ENCODE measurements at places on chromosomes 1 and 21.
A peak's percentile ranks its signal among the peaks of the same experiment; 100 is the strongest.

GRCh38 chr1:26281971-26282370 is 2.1 kb downstream of the SH3BGRL3 start:
- DNase-seq: peak; percentile 75

- no peak for DNase-seq
Observed at GRCh38 chr1:115067161-115067859, 22.0 kb downstream of the TSPAN2 start.

DNA sequence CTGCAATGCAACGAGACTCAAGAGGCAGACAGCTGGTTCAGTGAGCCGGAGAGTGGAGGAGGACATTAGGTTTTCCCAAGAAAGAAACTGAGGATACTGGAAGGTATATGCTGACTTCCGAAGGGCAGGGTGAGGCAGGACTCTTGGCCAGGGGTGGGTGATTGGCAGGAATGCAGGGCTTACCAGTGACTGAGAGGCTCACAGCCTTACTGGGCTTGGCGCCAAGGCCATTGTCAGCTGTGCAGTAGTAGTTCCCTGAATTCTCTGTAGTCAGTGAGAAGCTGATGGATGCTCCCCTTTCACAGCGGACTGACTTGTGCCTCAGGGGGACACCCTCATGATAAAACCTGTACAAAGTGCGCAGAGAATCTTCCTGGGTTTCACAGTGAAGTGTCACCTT is 9.6 kb downstream of the FCRL5 start:
- peak; percentile 35 for DNase-seq

GRCh38 chr21:31457675-31458074 is 113.6 kb upstream of the TIAM1 start:
- DNase-seq: no peak

DNA sequence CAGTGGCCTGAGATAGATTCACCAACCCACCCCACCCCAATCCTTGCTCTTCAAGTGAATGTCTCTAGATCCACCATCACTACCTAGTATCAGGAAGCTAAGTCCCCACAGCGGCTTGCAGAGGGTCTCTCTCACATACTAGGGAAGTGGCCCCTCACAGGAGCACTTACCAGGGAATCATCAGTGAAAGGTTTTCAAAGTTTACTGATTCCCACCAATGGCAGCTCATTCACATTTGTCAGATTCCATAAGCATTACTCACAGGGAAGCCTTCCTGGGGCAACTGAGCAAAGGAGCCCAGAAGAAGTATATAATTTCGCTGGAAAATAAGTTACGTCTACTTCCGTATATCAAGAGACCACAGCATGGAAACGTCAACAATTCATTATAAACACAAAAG is 120.8 kb downstream of the GREM2 start:
- DNase-seq: no peak

- no peak for DNase-seq
Observed at GRCh38 chr1:30853350-30853749, 55.2 kb downstream of the SDC3 start.

GRCh38 chr1:155177918-155178281 is 4.3 kb downstream of the TRIM46 start:
- peak; percentile 20 for DNase-seq

DNA sequence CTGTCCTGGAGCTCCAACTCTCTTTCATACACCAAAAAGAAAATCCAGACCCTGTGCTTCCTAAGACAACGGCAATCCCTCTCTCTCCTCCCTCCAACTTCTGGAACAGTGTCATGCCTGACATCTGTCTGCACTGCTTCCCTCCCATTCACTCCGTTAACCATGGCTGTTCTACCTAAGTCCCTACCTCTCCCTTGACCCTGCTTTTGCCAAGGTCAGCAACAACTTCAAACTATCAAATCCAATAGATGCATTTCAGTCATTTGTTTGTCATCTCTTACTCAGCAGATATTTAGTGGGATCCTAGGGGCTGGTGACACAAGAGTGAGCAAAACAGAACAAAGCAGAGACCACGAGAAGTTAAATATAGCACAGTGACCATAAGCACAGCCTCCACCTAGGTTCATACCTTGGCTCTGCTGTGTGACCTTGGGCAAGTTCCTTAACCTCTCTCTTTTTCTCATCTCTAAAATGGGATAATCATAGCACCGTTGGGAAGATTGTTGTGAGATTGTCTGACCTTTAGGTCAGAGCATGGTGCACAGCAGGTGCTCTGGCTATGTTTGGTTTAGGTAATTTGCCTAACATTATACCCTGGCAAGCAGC is 88.9 kb downstream of the TMEM53 start:
- no peak for DNase-seq

DNA sequence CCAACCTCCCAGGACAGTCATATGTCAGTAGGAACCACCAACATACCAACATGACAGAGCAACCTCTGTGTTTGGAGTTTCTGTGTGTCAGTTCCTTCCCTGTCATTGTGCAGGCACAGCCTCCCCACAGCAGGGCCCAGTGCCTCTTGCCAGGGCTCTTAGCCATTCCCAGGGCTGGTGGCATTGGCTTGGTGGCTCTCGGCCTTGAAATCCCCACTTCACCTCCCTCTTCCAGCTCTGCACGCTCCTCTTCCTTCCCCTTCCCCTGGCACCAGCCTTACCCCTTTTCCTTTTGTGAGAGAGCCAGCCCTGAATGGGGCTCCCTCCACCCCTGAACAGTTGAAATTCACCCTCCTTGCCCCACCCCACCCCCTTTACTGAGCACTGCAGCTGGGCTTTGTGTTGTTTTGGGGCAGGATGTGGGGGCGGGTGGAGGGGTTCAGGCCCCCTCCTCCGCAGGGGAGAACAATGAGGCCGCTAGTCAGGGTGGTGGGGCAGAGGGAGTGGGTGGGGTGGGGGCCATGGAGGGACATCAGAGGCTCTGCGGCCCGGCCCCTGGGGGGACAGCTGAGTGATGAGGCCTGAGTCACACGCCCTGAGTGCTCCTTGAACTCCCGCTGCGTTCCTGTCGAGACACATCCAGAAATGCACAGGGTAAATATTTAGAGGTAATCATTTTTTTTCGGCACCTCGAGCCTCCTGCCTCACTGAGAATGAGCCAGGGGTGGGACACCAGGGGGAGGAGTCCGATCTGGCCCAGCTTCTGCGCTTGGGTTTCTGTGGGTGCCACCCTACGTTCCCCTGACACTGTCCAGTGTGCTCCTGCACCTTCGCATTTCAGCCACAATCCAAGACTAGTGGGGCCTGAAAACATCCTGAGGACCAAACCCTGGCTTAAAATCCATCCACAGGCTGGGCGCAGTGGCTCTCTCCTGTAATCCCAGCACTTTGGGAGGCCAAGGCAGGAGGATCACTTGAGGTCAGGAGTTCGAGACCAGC is 28.6 kb downstream of the LGR6 start:
- no peak for DNase-seq

- no peak for DNase-seq
Observed at GRCh38 chr1:16167331-16168143, 11.7 kb upstream of the EPHA2 start.

- no peak for DNase-seq
Observed at GRCh38 chr1:244212219-244212618, 161.1 kb downstream of the ZBTB18 start.

DNA sequence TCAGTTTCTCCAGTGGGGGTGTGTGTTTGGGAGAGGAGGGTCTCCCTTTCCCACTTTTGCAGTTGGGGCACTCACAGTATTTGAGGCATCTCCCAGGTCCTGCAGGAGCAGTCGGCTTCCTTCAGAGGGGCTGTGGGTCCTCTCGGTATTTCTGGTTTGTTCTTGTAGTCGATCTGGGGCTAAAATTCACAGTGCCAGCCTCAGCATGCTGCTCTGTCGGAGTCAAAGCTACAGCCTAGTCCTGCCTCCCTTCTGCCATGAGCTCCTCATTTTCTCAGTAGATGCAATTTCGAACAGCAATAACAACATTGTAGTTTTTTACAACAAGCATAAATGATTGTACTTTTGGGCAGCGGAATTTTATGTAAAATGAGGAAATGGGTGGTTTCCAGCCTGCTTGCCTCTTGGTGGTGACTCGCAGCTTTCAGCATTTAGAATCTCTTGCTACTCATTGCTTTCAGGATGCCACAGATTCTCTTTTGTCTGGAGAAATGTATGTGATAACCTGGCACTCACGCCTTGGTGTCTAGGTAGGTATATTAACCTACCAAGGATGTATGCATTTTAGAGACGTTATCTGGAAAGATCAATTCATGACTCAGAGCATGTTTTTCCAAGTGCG is 82.4 kb upstream of the C21orf91 start:
- DNase-seq: no peak

DNA sequence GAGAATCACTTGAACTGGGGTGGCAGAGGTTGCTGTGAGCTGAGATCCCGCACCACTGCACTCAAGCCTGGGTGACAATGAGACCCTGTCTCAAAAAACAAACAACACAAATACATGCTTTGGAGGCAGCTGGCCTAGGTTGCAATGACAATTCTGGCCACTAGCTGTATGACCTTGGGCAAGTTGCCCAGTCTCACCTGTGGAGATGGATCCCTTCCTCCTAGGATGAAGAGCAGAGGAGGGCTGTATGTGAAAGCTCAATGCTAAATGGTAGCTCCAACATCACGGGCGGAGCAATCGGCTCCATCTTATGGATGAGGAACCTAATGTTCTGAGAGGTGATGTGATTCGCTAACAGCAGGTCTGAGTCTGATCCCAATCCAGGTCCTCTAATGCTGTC is 20.6 kb downstream of the ADORA1 start:
- DNase-seq: no peak

DNA sequence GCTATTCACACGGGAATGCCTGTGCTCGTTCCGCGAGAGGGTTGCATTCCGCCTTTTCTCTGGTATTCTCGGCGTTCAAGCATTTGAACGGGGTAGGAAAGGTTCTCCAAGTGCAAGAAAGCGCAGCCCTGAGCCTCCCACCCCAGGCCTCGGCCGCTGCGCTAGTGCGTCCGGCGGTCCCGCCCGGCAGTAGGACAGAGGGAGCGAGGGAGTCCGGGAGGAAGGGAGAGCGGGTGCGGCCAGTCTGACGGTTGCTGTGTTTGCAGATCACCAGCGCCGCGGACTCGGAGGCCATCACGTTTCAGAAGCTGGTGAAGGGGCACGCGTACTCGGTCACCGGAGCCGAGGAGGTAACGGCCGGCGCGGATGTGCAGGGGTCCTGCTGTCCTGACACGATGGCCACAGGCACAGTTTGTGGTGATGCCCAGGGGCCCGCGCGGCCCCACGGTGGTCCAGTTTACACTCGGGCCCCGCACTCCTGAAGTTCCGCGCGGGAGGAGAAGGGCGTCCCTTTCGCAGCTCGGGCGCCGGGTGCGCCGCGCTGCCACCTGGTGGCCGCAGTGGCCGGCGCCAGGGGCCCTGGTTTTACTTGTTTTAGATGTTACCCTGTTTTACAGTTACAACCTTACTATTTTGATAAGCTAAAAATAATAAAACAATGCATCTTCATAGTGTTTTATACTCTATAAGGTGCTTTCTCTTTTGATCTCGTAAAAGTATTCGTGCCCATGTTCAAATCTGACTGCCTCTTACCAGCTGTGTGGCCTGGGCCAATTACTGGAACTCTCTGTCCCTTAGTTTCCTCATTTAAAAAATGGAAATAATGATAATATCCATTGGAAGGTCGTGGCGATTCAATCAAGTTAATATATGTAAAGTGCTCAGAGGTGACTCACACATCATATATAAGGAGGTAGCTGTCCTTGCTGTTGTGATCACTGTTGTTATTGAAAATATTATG is 36.7 kb downstream of the CAPN2 start:
- peak; percentile 84 for DNase-seq

- DNase-seq: no peak
Observed at GRCh38 chr21:31110430-31110829, 72.2 kb upstream of the KRTAP19-8 start.

DNA sequence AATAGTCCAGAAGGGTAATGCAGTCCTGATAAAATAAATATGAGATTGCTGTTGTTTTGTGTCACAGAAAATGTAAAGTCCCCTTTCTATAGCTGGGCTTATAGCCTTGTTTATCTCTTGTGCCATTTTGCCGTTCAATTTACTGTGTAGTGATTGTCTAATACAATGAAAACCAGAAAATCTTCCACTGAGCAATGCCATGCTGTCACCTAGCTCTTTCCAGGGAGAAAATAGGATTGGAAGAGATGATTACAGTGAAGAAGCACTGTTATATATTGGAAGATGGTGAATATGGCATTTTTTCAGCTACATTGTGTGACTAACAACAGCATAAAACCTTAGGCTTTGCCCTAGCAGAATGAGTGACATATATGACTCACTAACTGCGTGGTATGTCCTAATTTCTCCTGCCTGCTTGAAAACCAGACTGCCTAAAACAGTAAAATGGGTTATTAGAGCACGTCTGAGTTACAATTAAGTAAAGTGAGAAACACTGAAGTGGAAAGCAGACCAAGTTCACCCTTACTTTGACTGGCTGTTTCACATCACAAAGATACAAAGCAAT is 332.4 kb upstream of the ZP4 start:
- DNase-seq: no peak

- peak; percentile 73 for DNase-seq
Observed at GRCh38 chr1:23581219-23581618, 21.9 kb upstream of the ID3 start.

DNA sequence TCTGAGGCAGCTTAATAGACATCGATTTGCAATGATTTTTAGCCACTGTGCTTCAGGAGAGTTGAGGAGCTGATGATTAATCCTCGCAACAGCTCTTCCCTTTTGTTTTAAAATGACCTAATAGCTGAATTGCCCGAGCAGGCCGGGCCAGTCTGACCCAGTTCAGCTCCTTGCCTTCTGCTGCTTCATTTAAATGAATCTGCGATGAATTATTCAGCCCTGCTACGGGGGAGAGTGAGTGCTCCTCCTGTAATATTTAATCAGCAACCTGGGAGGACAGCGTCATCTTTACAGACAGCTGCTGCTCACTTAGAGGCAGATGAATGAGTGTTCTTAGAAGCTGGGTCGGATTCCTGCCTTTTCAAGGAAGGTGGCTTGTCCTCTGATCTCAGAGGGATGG is 325.1 kb downstream of the CAMTA1 start:
- DNase-seq: no peak

DNA sequence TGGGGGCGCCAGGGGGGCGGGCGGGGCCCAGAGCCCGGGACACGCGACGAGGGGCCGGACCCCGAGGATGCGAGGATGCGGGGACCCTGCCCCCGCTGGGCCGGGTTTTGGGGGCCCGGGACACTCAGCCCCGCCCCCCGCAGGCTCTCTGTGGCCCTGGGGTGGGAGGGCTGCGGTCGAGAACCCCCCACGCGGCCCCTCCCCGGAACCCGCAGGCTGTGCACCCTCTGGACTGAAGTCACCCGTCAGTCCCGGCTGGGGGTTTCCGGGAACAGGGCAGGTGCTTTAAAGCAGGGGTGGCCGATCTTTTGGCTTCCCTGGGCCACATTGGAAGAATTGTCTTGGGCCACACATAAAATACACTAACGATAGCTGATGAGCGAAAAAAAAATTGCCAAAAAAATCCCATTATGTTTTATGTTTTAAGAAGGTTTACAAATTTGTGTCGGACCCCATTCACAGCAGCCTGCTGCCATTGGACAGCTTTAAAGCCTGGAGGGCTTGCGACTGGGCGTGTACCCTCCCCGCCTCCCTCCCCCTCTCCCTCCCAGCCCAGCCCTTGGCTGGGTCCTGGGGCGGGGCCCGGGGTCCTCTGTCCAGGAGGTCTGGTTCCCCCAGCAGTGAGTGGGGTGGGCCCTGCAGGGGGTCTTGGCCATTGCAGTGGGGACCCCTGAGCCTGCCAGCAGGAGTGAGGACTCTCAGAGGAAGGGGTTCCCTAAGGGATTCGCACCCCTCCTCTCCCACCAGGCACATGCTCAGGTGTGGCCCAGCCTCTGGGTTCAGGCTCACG is 21.6 kb upstream of the C1orf159 start:
- DNase-seq: no peak
